ENCODE measurements at places on chromosomes 1 and 21. TPM values are rescaled to one million over a fixed set of nuclear protein-coding genes. Genes with fewer than 3 reads are reported as not detected.

The SNRPE gene
- 93.6 TPM for total RNA-seq

The KCNJ9 gene
- total RNA-seq = not detected

The RHOU gene
- 2.8 TPM for total RNA-seq

The MRTO4 gene
- total RNA-seq = 25.2 TPM

The DIRAS3 gene
- total RNA-seq = 78.9 TPM

The TRIM45 gene
- 2.4 TPM for total RNA-seq

The ADAMTSL4 gene
- total RNA-seq = 2.7 TPM

The KCNC4 gene
- total RNA-seq = 17.3 TPM

The PAPPA2 gene
- total RNA-seq = 15.4 TPM

The LGR6 gene
- not detected for total RNA-seq

The SIK1 gene
- 9.0 TPM for total RNA-seq

The MAN1C1 gene
- 0.65 TPM for total RNA-seq

The NHLH2 gene
- total RNA-seq = not detected

The TFAP2E gene
- 0.42 TPM for total RNA-seq

The VCAM1 gene
- total RNA-seq = 64.1 TPM

The TMEM9 gene
- 75.8 TPM for total RNA-seq

The SPOCD1 gene
- 47.8 TPM for total RNA-seq

The LRRN2 gene
- total RNA-seq = not detected

The LDLRAP1 gene
- 20.5 TPM for total RNA-seq

The OBSCN gene
- total RNA-seq = 16.6 TPM

The NR1I3 gene
- not detected for total RNA-seq

The DNASE2B gene
- not detected for total RNA-seq

The SYT2 gene
- not detected for total RNA-seq
